Ovary (tissue), 10 donors: ENCODE measurements at places on chromosomes 12 and 14. TPM values are rescaled to one million over a fixed set of nuclear protein-coding genes. Genes with fewer than 3 reads are reported as not detected.

DNA sequence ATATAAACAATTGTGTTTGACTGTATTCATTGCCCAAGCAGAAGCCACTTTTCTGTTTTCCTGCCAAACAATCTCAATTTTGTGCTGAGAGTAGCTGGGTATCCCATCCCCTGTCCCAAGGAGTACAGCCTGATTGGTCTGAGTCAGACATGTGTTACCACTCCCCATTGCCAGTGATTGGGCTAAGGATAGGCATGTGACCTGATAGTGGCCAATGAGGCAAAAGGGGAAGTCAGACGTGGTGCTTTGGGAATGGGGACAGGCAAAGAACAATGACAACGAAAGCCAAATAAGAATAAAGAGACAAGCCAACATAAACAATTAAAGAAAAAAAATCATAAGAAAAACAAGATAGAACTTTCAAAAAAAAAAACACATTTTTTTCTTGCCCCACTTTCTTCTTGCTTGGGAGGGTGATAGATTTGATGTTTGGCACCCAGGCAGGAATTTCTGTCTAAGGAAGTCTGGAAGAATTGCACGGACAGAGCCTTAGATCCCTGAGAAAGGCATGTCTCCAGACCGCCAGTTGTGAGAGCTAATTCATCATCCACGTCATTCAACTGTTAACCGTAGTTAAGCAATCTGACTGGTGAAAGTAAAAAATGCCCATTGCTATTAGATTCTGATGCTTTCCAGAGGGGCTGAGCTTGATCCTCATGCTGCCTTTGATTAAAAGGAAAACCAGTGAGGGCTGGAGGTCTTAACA, 626.6 kb upstream of the TMEM132C start:
- no peak for DNase-seq

DNA sequence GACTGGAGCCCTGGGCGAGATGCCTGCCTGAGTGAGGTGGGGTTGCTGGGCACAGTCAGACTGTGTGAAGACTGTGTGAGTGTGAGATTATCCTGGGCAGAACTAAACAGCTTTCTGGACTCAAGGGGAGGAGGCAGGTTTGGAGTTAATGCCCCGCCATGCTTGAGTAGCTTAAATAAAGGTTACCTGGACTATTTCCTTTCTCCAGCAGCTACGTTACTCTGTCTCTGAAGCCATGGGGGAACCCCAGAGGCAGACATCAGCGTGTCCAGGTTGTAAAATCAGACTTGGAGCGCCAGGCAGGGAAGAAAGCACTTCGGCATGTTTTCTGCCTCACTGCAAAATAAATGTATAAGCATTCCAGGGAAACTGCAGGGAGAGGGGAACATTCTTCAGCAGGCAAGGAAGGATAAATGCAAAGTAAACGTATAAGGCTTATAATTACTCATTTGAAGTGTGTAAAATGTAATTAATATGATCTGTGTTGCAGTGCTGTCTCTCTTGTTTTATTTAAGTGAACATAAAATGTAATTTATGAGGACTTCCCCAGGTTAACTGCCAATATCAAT, 129.7 kb downstream of the CHST11 start:
- DNase-seq: no peak

GRCh38 chr14:76117789-76118484, 33.8 kb upstream of the GPATCH2L start:
- no peak for DNase-seq

RPGRIP1 gene
- polyA plus RNA-seq: 0.15 TPM

ATG2B gene
- 5.3 TPM for polyA plus RNA-seq

OR6C2 gene
- polyA plus RNA-seq: not detected

DNA sequence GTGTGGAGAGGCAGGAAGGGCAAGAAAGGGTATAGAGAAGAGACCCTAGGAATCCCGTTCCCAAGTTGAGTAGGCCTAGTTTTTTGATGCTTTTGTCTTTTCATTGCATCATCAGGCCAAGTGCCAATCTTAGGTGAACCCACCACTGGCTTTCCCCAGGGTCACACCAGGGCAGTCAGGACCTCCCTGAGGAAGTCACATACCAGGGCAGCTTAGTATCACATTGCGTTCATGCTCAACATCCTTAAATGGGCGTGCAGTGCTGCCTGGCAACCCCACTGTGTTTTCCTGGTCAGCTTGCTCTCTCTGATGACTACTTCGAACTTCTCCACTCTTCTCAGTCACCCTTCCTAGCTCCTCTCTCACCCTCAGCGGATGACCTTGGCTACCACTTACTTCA, 9.0 kb downstream of the ASIC1 start:
- DNase-seq: no peak

GRCh38 chr14:51614707-51615106, 37.0 kb upstream of the FRMD6 start:
- DNase-seq: no peak

HAL gene
- polyA plus RNA-seq: 1.8 TPM

DNA sequence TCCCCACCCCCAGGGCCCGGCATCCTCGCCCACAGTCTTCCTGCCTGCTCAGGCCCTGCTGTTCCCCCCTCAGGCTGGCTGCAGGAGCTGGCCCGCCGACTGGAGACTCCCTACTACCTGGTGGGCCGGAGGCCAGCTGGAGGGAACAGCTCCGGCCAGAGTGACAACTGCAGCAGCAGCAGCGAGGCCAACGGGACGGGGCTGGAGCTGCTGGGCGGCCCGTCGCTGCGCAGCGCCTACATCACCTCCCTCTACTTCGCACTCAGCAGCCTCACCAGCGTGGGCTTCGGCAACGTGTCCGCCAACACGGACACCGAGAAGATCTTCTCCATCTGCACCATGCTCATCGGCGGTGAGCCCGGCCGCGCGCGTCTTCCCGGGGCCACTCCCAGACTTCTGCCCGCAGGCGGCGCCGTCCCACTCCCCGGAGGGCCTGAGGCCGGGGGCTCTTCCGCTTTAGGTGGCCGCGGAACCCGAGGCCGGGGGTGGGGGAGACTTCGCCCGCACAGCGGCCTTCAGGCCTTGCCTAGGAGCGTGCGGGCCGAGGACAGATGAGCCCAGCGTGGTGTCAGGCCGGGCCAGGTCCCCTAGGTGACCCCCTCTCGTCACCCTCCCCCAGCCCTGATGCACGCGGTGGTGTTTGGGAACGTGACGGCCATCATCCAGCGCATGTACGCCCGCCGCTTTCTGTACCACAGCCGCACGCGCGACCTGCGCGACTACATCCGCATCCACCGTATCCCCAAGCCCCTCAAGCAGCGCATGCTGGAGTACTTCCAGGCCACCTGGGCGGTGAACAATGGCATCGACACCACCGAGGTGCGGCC, 10.2 kb downstream of the KCNH3 start:
- DNase-seq: no peak

DNA sequence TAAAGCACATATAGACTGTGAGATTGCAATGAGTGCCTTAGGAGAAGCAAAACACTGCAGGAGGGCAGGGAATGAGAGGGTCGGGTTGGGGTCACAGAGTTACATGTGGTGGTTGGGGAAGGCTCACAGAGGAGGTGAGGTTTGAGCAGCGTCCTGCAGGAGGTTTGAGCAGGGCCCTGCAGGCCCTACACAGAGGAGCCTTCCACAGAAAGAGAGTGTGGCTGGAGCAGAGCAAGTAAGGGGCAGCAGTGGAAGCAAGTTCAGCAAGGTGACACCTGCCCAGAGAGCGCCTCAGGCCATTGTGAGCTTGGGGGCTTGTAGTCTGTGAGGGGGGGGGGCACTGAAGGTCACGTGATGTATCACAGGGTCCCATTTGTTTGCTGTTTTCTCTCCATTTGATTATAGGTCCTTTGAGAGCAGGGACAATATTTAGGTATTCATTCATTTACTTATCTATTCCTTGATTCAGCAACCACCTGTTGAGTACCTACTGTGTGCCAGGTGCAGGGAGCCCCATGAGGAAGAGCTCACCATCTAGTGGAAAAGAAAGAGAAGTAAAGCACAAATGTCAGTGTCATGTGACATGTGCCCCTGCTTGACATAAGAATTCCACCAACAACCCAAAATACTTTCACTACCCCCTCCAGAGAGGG, 56.6 kb downstream of the GALNT16 start:
- DNase-seq: peak; percentile 9

WBP11 gene
- 84.1 TPM for polyA plus RNA-seq

GSG1 gene
- polyA plus RNA-seq: 0.43 TPM

GRCh38 chr14:104530646-104531045, 48.9 kb upstream of the C14orf180 start:
- no peak for DNase-seq

DNA sequence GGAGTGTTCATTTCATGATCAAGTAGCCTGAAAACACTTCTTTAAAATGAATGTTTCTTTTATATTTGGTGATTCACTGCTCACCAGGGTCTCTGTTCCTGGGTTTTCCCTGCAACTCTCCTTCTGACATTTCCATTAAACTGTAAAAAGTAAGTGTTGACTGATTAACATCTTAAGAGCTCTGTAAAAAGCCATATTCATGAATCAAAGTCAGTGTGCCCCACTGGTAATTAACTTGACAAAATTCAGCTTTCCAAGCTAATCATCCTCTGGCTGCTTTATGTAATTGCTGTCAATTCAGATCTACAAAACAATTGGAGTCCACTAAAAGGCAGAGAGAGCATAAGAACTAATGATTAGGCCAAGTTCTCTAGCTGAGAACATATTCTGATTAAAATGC, 41.6 kb downstream of the CNTN1 start:
- no peak for DNase-seq

DNA sequence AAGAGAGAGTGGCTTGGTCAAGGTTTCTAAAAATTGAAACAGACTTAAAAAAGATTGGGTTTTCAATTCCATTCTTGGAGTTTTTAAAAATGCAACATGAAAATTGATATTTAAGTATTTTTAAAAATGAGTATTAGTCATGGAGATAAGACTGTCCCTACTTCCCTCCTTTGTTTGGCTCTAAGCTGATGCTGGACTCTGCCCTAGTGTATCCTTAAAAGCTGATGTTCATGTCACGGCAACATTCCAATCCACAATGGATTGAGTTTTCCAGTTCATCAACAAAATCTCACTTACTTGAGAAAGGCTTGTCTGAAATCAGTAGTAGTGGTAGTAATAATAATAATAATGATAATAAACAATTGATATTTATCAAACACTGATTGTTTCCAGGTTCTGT, 119.0 kb upstream of the SLC38A2 start:
- DNase-seq: no peak
